ENCODE measurements at places on chromosomes 12 and 14. TPM values are rescaled to one million over a fixed set of nuclear protein-coding genes. Genes with fewer than 3 reads are reported as not detected.
A peak's percentile ranks its signal among the peaks of the same experiment; 100 is the strongest.

DNA sequence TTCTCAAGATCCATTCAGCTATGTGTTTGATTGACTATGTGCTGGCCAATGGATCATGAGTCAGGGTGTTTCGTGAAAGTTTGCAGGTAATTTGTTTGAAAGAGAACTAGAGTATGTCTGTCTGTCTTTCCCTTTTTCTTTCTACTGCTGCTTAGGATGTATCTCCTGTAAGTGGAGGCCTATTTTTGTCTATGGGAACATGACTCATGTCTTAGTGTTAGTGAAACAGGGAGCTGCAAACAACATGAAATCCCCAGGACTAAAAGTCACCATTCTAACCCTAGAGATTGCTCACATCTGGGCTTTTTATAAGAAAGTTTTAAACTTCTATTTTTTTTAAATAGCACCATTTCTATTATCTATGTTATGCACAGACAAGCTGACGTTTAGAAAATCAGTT lies 333.0 kb downstream of the CCER1 start:
- DNase-seq = no peak

DNA sequence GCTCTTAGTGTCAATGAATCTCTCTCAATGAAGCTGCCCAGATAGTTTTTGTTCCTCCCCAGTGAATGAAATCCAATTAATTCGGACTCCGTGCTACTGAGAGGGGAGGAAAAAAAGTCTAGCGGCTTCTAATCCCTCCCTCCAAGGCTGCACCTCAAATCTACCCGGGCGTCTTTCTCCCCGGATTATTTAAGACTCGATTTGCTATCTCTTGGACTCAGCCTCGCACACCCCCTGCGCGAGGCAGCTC lies 134 bp downstream of the DUSP6 start:
- no peak for DNase-seq

DNA sequence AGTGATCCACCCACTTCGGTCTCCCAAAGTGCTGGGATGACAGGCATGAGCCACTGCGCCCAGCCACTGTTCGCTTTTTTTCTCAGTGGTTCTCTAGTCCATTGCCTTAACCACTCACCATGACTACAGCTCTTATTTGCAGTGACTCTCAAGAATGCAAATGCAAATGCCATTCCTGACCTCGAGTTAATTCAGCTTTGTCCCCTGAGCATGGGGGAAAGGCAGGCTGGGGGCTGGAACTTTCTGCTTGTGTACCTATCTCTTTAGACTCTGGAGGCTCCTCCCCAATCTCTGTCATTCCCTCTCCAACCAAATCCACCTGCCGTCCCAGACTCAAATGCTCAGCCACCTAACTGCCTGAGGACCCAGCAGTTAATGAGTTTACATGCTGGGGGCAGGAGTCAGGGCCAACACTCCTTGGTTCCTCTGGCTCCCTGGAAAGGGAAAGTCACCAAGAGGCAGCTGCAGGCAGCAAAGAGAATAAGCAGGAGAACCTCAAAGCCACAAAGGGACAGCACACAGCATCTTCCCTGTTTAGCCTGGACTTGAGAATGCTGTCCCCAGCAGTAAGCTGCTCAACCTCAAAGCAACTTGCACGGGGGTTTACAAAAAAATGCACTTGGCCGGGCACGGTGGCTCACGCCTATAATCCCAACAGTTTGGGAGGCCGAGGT lies 5.3 kb upstream of the HNF1A start:
- DNase-seq = peak; percentile 49

DNA sequence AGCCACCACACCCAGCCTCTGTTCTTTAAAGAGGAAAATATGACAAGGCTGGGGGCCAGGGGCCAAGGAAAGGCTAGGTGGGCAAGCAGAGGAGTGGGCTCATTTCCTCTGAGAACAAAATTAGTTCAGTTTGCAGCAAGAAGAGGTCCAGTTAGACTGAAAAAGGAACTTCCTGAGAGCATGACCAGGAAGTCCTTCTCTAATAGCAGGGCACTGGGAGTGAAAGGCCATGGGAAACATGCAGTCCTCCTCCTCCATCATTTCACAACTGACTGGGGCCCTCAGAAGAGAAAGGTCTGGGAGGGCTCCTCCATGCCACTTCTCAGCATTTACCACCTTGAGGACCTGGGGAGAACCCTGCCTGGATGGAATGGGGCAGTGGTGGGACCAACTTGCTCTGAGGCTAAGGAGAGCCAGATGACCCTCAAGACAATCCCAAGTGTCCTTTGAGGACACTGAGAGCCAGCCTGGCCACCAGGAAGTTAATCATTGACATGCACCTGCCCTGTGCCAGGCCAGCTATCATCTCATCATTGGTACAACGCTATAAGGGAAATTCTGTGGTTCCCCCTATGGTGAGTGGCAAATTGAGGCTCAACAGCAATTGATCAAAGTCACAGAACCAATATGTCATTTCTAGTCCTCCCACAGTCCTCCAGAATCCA lies 2.0 kb downstream of the AQP2 start:
- no peak for DNase-seq

The NANOG gene
- polyA plus RNA-seq = 0.18 TPM

DNA sequence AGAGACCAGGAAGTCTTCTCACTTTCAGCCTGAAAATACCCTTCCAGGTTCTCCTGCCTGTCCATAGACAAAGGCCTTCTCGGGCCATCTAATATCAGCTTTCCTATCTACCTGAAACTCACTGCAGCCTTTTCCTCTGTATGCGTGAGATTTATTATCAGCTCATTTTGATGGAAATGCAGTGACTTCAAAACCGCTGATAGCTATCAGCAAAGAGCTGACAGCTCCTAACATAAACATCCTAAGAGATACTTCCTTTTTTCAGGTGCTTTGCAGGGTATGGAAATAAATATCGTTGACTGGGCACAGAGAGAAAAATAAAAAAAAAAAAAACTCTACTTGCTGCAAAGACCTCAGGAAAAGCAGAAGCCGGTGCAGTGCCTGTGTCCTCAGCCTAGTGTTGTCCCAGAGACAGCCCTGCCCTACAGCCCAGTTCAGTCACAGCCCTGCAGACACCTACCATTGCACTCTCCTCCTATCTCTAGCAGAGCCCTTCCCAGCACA lies 215.0 kb upstream of the EGLN3 start:
- no peak for DNase-seq

- DNase-seq = no peak
Measured at GRCh38 chr14:85545738-85546137, 15.8 kb downstream of the FLRT2 start.

DNA sequence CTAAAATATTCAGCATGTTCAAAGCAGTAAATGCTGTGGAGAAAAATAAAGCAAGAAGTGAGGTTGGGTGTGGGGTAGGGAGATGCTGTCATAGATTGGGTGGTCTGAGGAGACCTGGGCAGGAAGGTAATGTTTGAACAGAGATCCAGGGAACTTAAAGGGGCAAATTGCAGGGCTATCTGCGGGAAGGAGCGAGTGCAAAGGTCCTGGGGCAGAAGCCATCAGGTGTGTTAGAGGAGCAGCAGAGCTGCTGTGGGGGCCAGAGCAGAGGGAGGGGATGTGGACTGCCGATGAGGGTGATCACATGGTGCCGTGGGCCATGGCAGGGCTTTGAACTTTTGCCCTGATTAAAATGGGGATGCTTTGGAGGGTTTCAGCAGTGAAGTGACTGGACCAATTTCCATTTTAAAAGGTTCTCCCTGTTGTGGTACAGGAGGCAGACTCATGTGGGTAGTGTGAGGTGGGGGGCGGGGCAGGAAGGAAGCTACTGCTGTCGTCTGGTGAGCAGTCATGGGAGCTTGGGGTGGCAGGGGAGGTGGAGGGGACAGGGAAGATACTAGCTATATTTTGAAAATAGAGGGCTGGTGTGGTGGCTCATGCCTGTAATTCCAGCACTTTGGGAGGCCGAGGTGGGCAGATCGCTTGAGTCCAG lies 145.0 kb downstream of the AACS start:
- DNase-seq = no peak

GRCh38 chr14:64185184-64185583 lies 109.0 kb downstream of the ESR2 start:
- no peak for DNase-seq

- DNase-seq = no peak
Measured at GRCh38 chr12:7884689-7885088, 12.0 kb upstream of the SLC2A14 start.

- DNase-seq = no peak
Measured at GRCh38 chr12:1947081-1947480, 28.6 kb upstream of the CACNA2D4 start.

The DNAJC22 gene
- polyA plus RNA-seq = 7.5 TPM

DNA sequence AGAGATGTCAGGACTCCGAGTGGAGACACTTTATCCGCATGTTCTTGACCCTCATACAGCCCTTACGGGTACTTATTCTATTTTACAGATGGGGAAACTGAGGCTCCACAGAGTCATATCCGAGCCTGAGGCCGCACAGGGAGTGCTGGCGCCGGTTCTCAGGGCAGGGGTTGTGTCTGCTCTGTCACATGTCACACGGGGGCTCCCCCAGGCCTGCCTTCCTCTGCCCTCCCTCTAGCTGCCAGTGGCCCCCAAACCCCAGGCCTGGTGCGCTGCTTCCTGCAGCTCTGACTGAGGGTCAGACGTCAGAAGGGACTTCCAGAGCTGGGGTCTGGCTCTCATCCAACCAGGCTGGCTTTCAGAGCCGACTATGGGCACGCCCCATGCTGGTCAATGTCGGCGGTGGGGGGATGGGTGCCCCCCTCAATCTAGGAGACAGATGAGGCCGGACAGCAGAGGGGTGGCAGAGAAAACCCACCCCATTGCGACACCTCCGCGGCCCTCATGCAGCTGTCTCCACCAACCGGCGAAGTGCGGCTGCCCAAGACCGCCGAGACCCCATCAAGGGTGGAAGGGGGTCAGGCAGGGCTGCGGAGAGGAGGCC lies 811 bp upstream of the INF2 start:
- DNase-seq = no peak

DNA sequence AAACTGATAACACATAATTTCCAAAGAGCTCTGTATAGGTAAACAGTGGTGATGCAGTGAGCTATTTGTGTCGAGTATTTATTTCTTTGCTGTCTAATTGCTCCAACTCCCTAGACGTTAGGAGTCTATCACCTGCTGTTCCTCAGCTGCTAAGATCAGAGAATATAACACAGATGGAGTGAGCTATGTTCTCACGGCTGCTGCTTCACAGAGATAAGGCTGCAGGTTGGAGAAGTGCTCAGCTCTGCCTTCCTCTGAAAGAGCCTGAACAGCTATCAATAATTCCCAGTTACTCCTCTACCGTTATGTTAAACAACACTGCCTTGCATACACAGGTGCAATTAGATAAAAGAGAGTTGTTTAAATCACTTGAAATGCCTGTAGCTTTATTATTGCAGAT lies 103.2 kb upstream of the MDGA2 start:
- no peak for DNase-seq

DNA sequence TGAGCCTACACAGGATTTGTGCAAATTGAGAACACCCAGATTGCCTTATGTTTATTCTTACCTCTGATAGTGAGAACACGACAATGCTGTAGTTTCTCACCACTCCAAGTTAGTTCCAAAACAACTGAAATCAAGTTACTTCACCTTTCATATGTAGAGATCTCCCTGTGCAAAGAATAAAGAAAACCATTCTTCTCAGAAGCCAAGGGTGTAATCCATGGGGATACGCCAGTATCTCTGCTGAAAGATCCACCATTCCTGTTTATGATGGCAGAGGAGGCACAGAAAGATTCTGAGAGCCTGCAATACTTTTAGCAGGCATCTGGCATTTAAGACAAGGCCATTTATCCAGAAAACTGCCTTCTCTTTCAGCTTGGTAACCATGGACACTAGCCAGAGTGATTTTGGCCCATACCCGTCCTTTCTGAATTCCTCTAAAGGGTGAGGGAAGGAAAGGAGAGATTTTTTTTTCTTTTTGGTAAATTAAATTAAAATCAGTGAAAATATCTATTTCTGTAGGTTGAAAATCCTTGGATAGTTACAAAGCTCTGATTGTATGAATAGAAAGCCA lies 355.4 kb upstream of the FAR2 start:
- DNase-seq = no peak

- DNase-seq = no peak
Measured at GRCh38 chr14:103550451-103551337, 11.8 kb downstream of the BAG5 start.

The TAS2R8 gene
- not detected for polyA plus RNA-seq

- no peak for DNase-seq
Measured at GRCh38 chr14:59997449-59997848, 77.5 kb downstream of the LRRC9 start.

DNA sequence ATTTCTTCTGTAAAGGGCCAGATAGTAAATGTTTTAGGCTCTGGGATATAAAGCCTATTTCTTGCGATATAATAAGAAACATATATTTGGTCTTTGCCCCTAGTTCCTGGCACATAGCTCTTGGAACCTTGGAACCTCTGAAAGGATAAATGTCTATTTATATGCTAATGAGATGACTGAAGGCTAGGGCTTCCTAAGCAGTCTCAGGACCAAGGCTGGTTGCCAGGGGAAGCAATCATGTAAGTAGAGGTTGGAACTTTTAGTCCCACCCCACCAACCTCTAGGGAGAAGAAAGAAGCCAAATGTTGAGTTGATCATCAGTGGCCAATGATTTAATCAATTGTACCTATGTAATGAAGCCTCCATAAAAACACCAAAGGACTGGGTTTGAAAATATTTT lies 26.6 kb upstream of the NFYB start:
- no peak for DNase-seq

- DNase-seq = no peak
Measured at GRCh38 chr12:50988051-50988450, 35.7 kb downstream of the HIGD1C start.

DNA sequence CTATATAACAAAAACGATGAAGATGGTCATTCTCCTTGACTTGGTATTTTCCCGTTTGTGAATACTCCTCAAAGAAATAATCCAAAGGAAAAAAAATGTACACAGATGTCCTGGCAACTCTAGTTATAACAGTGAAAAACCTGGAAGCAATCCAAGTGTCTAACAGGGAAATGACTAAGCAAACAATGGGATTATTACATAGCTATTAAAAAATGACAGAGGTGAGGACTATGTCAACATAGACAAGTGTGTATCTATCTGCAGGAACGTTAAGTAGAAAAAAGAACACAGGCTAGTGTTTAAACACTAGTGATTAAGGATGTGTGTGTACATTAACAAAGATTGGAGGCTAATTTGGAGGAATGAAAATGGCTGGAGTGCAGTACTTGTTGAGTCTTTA lies 5.9 kb upstream of the APOLD1 start:
- no peak for DNase-seq

DNA sequence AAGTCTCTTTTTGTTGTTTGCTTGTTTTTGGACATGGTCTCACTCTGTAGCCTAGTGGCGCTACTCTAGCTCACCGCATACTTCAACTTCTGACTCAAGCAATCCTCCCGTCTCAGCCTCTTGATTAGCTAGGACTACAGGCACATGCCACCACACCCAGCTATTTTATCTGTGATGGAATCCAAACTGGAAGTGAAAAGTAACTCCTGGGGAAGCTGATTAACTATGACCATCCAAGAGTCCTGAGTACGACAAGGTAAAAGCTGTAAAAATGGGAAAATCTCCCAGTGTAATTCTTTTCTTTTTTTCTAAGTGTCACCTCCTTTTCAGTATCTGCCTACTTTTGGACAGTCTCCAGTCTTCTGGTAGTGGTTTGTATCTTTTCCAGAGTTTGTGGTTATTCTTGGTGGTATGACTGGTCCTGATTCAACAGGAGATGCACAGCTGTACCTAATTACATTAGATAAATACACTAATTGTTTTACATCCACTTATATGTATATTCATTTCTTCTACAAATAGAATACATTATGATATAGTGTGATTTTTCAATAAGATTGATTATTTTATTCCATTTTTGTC lies 97.8 kb downstream of the SLC6A15 start:
- DNase-seq = no peak

All from right lung (tissue), 10 donors.